ENCODE measurements at places on chromosomes 1 and 21.

GRCh38 chr1:16026723-16027484, 5.1 kb downstream of the CLCNKA start:
- no peak for DNase-seq

DNA sequence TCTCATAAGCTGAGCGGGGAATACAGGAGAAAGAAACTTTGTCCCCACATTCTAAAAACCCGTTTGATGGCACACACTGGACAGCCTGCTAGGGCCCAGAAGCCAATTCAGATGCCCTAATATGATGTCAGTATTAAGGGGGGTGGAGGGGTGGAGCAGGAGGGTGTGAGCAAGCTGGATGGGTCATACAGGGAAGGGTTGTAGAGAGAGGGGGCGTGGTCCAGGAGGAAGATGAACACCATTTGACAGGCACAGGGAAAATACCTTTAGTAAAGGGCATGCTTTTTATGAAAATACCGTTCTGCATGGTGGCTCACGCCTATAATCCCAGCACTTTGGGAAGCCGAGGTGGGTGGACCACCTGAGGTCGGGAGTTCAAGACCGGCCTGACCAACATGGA, 6.0 kb downstream of the TARS2 start:
- no peak for DNase-seq

- DNase-seq = no peak
Measured at GRCh38 chr1:115142616-115143015, 53.3 kb upstream of the TSPAN2 start.

GRCh38 chr21:33544451-33545195, 1.8 kb downstream of the SON start:
- no peak for DNase-seq

GRCh38 chr1:188672153-188672552, 1805.5 kb downstream of the BRINP3 start:
- DNase-seq = no peak

DNA sequence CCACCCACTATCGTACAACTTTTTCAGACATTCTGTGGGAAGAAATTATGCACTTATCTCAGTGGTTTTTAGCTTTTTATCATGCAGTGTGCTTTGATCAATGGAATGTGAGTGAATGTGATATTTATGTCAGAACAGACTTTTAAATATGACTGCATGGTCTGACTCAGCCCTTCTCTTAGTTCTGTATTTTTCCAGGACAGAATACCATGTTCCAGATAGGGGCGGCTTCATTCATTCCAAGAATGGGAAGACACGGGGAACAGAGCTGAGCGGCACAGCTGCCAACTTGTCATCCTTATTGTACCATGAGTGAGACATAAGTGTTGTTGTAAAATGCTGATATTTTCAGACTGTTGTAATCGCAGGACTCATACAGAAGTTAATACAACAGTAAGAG, 214.6 kb upstream of the NCAM2 start:
- DNase-seq = no peak

- DNase-seq = no peak
Measured at GRCh38 chr21:41952568-41953248, 1.1 kb downstream of the C2CD2 start.

DNA sequence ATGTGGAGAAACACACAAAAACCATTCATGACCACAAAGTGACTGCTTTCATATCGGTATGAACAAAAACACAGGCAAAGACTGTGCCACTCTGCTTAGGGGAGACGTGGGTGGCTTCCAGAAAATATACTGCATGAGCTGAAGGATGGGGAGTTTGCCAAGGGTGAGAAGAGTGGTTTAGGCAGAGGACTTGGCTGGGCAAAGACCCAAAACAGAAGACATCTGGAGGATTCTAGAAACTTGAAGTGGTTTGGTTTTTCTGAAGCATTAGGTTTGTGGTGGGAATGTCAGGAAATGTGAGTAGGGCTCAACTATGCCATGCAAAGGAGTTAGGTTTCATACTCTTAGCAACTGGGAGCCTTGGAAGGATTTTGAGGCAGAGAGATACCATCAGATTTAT, 26.6 kb upstream of the DNM3 start:
- DNase-seq = no peak

DNA sequence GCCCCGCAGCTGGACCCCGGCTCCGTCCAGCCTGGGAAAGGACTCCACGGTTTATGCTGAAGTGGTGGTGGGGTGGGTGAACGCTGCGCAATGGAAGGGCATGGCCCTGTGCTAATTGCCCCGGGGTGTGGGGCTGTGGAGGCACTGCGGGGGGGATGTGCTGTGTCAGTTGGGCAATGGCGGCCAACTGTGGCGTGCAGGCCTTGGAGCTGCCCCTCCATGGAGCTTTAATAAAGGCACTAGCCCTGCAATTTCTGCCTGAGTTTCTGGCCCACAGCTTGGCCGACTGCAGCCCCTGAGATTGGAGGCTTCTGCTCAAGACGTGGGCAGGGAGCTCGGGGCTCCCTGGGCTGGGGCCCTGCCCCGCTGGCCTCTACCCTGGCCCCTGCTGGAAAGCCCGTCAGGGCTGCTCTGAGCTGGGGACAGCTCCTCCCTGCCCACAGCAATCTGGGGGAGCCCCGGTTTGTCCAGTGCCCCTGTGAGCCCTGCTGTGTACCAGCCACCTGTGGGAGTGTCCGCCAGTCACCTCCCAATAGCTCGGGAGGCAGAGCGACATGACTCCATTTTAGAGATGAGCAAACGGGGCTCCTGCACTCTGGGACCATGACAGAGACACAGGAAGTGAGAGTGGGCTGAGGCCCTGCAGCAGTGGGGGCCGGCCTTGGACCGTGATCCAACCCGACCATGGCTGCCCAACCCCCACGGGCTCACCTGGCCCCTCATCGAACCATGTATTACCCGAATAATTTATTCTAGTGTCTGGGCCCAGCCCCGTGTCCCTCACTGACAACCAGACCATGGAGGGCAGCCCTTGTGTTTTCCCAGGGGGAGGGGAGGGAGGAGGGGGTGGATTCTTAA, 8.7 kb upstream of the TNFRSF14 start:
- no peak for DNase-seq

DNA sequence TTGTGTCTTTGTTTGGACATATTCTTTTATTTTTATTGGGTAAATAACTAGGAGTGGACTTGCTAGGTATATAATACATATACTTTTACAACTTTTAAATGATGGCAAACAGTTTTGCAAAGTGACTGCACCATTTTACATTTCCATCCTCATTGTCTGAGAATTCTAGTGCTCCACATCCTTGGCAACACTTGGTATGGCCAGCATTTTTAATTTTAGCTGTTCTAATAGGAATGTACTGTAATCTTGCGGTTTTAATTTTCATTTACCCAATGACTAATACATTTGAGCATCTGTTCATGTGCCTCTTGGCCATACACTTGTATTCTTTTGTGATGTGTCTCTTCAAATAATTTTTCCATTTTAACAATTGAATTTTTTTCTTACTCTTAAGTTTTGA, 37.0 kb upstream of the ATP6V1G3 start:
- no peak for DNase-seq

DNA sequence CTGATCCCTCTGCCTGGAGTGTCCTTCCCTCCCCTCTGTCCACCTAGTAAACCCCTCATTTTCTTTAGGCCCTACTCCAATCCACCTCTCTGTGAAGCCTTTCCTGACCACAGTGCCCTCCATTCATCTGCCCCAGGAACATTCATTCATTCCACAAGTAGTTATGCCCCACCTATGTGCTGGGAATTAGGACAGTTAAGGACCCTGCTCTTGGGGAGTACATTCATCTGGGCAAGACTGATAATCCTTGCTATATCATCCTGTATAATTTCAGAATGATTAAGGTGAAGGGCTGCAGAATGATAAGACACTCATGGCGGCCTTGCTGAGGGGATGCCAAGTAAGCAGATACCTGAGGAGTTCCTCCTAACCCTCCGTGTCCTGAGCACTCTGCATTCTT, 10.3 kb upstream of the FAM20B start:
- no peak for DNase-seq

GRCh38 chr1:245148861-245149260, 5.9 kb upstream of the KIF26B start:
- no peak for DNase-seq

GRCh38 chr1:56137090-56137489, 442.3 kb downstream of the PLPP3 start:
- no peak for DNase-seq

DNA sequence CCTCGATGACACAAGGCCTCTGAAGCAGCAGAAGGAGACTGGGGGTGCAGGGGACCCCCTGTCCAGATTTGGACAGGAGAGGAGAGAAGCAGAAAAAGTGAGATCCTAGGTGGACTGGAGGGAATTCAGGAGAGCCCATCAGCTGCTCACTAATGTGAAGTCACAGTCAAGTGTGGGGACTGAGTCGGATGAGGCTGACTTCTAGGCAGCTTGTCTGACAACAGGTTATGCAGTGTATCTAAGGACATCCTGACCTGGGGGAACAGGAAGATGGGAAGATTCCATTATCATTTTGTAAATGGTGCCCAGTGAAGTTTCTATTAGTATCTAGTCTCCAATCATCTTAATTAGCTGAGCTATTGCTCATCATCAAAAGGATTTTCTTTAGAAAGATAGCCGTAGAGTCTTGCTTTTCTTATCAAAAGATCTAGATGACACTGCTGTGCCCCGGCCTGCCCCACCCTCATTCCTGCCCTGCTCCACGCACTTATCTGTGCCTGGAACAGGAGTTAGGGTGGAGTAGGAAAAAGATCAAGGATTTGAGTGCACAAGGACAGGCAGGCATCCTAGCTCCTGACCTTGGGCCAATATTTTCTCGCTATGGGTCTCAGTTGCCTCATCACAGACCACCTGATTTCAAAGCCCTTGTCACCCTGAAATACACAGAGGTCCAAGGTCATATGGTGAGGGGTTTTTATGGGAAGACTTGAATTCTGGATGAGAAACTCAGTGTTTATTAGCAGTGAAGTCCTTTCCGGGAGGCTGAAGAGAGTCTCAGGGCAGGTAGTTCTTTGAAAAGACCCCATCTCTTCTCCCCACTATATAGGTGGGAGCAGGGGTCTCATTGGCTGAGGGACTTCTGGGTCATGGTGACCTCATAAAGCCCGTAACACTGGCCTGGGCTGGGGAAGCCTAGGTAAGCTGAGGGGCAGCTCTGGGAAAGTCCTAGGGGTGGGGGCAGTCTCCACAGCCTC, at the start of gene MROH7:
Gene MROH7 (plus strand): TSS at position 924 of the 974 bp plus-strand sequence. CDS start 11,141 bp downstream, outside the sequence.
- no peak for DNase-seq

DNA sequence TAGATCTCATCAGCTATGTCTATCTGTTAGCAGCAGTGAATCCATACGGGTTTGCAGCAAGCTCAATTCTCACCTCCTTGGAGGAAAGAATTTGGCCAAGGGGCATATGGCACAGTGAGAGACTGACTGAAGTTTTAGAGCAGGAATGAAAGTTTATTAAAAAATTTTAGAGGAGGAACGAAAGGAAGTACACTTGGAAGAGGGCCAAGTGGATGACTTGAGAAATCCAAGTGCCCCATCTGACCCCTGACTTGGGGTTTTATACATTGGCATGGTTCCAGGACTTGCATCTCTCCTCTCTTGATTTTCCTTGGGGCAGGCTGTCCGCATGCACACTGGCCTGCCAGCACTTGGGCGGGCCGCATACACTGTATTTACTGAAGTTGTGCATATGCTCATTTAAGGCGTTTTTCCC, 9.2 kb upstream of the OSBPL9 start:
- DNase-seq = no peak

- DNase-seq = no peak
Measured at GRCh38 chr21:29215709-29216108, 83.0 kb upstream of the BACH1 start.

GRCh38 chr21:42532466-42533181, 19.0 kb downstream of the SLC37A1 start:
- no peak for DNase-seq

- DNase-seq = no peak
Measured at GRCh38 chr1:93704052-93704451, 22.4 kb upstream of the BCAR3 start.

GRCh38 chr1:247296599-247297180, 35.0 kb downstream of the ZNF496 start:
- DNase-seq = no peak

- no peak for DNase-seq
Measured at GRCh38 chr1:89986020-89986419, 8.9 kb upstream of the ZNF326 start.

- no peak for DNase-seq
Measured at GRCh38 chr1:169999331-169999741, 75.2 kb downstream of the KIFAP3 start.

Measured in NCI-H2081 treated with DMSO at 0.1 percent for 48 hours (cell line).